ENCODE measurements at places on chromosomes 1 and 21.

DNA sequence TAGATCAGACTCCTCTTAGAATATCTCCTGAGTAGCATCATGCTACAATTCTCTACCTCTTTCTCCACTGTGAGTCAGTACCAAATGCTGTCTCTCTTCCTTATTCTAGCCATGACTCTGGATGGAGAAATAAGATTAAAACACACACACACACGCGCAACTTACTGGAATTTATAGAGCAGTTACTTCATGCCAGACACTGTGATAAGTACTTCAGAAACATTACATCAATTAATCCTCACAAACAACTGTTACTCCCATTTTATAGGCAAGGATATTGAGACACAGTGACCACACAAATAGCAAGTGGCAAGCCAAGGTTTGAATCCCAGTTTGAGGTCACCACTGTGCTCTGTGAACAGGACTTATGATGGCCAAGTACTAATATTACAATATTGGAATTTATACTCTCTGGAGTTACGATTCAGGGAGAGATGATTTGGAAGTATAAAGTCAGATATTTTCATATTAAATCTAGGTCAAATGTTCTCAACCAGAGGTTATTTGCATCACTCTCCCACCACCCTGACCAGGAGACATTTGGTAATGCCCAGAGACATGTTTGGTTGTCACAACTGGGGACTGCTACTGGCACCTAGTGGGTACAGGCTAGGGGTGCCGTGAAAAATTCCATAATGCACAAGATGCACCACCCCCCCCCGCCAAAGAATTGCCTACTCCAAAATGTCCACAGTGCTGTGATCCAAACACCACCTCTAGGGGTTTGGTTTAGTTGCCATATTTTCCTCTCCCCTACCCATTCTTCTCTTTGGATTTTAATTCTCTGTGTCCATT is 221.6 kb downstream of the LTN1 start:
- DNase-seq, result no peak

DNA sequence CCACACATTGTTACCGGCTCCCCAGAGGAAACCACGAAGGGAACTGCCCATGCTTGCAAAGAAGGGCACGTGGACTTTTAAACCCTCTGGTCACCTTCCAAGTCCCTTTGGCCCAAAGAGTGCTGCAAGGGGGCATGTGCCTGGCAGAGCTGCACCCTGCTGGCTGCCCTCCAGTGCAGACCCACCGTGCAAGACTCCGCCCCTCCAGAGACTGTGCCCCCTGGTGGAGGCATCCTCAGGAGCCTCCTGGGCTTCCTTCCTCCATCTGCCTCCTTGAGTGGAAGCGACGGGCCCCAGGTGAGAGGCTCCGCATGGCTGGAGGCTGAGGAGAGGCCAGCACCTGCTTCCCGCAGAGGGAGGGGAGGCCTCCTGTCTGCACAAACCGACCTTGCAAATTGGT is 100.6 kb downstream of the CRYAA start:
- no peak for DNase-seq

DNA sequence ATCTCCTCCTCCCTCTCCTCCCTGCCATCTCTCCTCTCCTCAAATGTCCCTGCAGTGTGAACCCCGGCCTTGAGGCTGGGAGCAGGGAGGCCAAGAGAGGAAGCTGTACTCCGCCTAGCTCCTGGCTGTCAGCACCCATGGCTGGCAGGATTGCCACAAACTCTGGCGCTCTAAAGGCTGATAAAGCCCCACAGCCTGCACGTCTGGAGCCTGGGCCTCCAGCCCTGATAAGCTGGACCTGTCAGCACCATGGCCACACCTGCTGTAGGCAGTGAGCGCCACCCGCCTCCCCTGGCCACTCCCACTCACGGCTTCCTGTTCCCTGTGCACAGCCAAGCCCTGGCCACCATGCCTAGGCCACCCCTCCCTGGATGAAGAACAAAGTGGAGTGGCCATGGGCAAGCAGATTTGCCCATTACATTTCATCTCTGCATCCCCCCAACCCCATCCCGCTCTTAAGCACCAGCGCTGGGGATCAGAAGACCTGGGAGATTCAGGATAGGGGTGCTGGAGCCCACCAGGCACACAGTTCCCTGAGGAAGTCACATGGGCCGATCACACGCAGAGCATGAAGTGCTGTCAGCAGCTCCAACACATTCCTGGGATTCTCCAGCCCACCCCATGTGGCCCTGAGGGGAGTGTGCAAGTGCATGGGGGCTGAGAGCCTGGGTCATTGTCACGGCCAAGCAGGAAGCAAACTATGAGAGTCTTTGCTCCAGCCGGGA is 24.2 kb upstream of the NPPB start:
- no peak for DNase-seq

- no peak for DNase-seq
These were observed 34.0 kb upstream of the BACE2 start for GRCh38 chr21:41133874-41134522.

- DNase-seq, result no peak
These were observed 21.8 kb downstream of the DHRS3 start for GRCh38 chr1:12596007-12596821.

- DNase-seq, result no peak
These were observed 56.2 kb downstream of the RNF187 start for GRCh38 chr1:228543396-228543795.

DNA sequence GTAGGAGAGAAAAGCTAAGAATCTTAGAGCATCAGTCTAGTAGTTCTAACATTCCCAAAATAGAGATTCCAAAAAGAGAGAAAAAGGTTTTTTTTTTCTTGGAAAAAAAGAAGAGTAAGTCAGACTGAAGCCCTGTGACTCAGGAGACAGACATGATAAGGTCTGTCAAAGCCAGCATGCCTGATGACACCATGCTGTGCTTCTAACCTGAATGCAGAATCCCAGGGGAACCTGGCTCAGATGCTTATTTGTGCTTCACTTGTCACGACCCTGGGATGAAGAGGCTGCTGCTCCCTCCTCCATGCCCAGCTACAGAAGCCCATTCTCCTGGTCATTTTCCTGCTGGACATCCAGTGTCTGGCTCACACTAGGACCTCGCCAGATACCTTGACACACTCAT is 44.3 kb downstream of the ERICH3 start:
- no peak for DNase-seq

DNA sequence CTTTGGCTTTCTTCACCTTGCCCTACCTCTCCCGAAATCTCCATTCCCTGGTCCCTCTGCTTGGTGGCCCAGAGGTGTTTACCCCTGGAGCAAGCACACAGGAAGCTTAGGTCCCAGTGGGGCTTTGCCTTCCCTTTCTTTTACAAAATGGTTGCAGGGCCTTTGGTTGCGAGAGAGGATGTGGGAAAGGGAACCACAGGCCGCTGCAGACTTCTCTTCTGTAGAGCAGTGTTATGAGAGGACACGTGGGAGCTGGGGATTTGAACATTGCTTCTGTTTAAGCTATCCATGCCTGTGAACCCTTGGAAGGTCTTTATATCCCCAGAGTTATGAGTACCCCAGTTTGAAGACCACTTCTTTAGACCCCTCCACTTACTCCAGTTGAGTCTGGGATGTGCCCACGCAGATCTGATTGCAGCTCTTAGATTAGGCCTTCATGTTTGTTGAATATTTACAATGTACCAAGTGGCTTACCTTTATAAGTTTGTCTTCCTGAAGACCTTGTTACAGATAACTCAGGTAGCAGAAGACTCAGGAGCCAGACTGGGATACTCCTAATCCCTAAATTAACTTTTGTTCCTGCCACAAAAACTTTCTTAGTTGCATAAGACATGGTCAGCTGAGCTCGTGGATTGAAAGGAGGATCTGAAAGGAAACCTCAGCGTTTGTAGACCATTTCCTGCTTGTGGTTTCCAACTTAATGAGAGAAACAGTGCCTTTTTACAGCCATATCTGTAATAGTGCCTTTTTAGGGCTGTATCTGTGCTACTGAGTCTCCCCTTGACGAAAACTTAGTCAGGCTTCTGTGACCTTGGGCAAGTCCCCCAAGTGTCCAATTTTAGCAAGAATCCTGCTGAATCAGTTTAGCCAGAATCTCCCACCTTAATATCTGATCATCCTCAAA is 21.9 kb upstream of the IVNS1ABP start:
- no peak for DNase-seq

GRCh38 chr1:40855513-40855912 is 6.7 kb downstream of the CITED4 start:
- no peak for DNase-seq

- no peak for DNase-seq
These were observed 111.6 kb downstream of the CYYR1 start for GRCh38 chr21:26461500-26461899.

GRCh38 chr1:2611031-2611501 is 21.8 kb downstream of the MMEL1 start:
- DNase-seq, result no peak

DNA sequence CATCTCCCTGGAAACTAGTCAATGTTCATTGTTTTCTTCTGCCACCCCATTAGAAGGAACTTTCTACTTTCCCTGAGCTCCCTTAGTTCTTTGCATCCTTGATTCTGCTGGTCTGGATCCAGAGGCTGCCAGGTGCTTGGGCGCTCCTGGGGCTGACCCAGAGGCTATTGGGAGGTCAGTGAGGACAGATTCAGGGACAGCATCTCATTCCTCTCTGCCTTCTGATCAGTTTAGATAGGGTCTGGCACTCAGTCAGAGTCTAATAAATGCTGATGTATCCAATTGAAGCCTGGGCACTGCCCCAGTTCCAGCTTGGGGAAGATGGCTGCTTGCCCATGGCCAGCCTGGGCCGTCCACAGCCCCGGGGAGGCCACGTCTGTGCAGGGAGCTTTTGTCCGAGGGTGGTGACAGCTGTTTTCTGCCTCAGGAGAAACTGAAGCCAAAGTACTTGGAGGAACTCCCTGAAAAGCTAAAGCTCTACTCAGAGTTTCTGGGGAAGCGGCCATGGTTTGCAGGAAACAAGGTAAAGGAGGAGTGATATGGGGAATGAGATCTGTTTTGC is 2.3 kb downstream of the GSTM1 start:
- no peak for DNase-seq

- DNase-seq, result no peak
These were observed 6.6 kb downstream of the ADORA1 start for GRCh38 chr1:203133970-203134725.

- DNase-seq, result no peak
These were observed 5.2 kb downstream of the S100A10 start for GRCh38 chr1:151988405-151988923.

DNA sequence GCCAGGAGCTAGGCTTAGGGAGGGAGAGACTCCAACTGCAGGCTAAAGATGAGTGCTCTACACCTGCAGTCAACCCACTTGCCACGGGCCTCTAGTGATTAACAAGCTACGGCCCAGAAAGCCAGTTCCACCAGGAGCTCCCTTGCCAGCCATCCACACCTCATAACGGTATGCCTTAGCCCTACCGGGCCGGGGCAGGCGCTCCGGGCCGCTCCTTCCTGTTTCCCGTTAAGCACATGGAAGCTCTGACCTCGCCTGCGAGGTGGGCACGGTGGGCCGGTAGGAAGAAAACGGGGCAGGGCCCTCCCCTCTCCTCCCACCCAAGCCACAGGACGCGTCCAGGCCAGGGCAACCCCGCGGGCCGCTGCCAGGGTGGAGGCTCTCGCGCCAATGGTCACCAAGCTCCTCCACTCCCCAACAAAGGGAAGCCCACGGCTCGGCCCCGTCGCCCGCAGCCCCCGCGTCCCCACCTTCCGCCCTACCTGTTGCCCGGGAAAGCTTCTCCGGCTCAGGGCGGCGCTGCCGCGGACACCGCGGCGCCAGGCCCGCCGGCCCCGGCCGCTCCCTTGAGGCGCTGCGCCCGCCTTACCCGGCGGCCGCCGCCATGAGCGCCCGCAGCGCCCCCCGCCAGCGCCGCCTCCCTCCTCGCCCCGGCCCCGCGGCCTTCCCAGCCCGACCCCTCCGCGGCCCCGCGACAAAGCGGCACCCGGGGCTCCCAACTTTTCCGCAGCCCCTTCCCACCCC is 627 bp downstream of the CERS2 start:
- DNase-seq, result no peak

DNA sequence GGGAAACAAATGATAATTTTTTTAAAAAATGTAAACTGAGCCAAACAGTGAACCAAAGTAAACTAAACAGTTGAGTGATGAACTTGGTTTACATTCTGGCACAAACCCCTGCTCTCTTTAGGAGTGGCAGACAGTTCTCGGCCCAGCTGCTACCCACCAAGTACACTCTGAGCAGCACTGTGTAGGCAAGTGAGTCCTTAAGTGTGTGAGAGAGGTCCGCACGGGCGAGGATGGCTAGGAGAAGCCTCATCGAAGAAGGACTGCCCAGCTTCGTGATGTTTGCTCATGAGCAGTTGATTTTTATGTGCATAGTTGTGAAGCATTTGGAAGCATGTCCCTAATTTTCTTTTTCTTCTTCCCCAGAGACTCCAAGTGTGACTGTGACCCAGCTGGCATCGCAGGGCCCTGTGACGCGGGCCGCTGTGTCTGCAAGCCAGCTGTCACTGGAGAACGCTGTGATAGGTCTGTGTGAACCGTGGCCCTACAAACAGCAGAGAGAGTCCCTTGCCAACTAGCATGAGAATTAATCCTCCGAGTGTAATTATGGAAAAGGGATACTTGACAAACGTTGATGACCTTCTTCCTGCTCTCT is 32.1 kb downstream of the LAMC2 start:
- DNase-seq, result no peak

GRCh38 chr1:203200916-203201315 is 14.4 kb upstream of the CHI3L1 start:
- DNase-seq, result no peak

Data from NCI-H187 (cell line).